ENCODE measurements at places on chromosomes 16 and 17. TPM values are rescaled to one million over a fixed set of nuclear protein-coding genes. Genes with fewer than 3 reads are reported as not detected.
A peak's percentile ranks its signal among the peaks of the same experiment; 100 is the strongest.

DNA sequence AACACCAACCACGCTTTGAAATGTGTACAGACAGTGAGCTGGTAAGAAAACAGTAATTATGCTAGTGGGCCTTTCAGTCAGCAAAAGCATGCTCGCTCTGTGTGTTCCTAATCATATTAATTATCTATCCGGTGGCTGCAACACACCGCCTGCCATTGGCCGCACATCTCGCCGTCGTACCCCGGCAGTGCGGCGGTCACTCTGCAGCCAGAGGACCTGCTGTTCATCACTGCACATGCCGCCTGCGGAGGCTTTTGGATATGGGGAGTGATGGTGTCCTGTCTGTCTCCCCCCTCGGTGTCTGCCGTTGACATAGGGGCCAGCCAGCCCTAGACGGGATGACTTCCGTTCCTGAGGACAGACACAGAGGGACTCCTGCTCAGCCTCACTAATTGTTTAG lies 68.5 kb downstream of the RPA1 start:
- DNase-seq: no peak

DNA sequence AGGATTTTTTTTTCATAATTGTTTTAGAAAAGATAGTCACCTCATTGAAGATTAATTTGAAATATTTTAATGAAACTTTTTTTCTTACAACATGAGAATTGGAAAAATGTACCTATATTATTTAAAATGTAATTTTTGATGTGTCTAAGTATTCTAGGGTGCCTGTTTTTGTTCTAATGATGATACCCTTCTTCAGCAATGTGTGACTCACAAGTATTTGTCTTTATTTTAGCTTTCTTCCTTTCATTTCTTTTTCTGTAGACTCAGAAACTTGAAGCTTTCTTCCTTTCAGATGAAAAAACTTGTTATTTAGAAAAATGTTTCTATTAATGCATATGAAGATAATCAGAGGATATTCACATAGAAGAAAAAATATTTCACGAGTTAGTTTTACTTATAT lies 231.8 kb downstream of the BCAS3 start:
- DNase-seq: no peak

Gene SOCS7
- total RNA-seq: 12.6 TPM

DNA sequence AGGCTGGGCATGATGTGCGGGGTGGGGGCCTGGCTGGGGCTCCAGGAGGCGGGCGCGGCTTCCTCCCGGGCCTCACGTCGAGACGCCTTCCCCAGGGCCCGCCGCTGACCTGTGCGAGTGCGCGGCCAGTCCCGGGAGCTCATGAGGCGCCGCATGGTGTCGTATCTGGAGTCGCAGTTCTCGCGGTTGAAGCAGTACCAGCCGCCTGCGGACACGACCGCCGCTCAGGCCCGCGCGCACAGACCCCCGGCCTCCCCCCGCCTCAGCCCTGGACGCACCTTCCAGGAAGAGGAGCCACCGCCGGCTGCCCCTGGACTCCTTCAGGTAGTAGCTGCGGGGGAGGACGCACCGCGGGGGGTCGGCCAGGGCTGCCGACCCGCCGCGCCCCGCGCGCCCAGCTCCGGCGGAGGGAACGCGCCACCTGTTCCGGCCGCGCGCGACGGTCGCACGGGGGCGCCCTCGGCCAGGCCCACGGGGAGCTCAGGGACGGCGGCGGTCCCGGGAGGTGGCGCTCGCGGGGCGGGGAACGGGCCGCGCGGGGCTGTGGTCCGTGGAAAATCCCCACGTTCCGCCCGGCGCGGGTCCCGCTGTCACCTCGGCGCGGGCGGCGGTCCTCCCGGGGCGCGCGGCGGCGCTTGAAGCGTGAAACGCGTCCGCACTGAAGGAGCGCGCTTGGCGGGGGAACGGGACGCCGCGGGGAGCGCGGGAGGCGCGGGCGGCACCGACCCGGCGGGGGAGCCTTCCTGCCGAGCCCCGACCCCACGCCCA lies 1.4 kb downstream of the NOTUM start:
- DNase-seq: peak; percentile 72

- no peak for DNase-seq
These were observed 101.5 kb downstream of the ZNF778 start for GRCh38 chr16:89318871-89319630.

- no peak for DNase-seq
These were observed 5.7 kb downstream of the TK2 start for GRCh38 chr16:66544016-66544757.

Gene TBC1D3D
- 0.27 TPM for total RNA-seq

Gene CWC25
- 9.2 TPM for total RNA-seq

- DNase-seq: no peak
These were observed 161.9 kb downstream of the FOXL1 start for GRCh38 chr16:86740298-86740697.

Gene ANKS3
- 18.0 TPM for total RNA-seq

- peak; percentile 85 for DNase-seq
These were observed 7.2 kb downstream of the CTF1 start for GRCh38 chr16:30903596-30903995.

Gene CASKIN1
- total RNA-seq: 0.75 TPM

Gene CTCF
- 27.4 TPM for total RNA-seq

DNA sequence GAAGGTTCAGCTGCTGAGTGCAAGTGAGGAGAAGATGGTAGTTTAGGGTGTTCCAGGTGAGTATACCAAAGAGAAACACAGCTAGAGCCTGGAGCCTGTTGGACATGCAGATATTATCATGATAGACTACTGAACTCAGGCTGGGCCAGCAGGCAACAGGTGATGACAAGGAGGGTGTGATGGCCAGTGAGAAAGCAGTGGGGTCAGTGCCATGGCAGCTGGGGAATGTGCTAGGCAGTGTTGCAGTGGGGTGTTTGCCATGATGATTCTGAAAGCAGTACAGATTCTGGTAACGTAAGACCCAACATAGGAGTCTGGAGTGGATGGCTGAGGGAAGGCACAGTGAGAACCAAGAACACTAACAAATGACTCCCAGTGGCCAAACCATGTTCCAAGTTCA lies 57.4 kb downstream of the SHISA6 start:
- DNase-seq: no peak

Measured in muscle of leg (tissue), 16 donors.